ENCODE measurements at places on chromosomes 6 and 20.

- no peak for DNase-seq
Measured at GRCh38 chr20:54661880-54662465, 186.6 kb downstream of the DOK5 start.

- no peak for DNase-seq
Measured at GRCh38 chr6:83155794-83156193, 37.3 kb downstream of the PGM3 start.

DNA sequence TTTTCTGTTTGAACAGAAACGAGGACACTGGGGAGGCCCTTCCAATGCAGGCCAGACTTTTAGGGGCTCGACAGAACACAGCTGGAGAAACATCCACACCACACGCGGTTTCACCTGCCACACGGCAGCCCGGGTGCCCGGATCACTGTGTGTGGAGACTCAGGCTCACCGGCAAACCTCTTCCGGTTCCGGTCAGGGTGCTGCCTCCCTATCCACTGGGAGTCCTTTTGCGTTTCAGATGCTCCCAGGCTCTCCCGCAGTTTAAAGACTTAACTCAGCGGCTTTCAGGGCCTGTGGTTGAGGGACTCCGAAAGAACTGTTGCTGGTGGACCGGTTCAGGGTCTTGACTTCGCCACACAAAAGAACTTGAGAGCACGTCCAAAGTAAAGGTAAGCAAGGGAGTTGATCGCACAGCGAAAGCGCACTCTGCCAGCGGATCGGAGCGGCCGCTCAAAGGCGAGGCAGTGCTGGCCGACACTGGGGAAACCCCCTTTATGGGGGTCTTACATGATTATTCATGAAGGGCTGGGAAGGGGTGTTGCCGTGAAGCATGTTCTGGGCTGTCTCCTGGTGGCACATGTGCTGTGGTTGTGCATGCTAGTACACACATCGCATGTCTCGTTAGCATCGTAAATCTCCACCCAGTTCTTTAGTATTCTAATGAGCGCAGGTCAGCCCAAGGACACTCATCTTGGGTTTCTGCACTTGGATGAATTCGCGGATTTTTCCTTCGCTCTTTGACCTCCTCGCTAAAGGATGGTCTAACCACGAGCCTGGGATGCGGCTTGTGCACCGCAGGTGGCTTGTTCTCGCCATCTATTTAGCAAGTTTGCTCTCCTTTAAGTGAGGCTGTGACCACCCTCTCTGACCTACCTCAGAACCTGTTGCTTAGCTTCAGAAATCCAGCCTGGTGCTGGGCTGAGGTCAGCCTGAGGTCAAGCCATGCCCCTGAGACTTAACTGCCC is 180.3 kb downstream of the CDH26 start:
- no peak for DNase-seq

DNA sequence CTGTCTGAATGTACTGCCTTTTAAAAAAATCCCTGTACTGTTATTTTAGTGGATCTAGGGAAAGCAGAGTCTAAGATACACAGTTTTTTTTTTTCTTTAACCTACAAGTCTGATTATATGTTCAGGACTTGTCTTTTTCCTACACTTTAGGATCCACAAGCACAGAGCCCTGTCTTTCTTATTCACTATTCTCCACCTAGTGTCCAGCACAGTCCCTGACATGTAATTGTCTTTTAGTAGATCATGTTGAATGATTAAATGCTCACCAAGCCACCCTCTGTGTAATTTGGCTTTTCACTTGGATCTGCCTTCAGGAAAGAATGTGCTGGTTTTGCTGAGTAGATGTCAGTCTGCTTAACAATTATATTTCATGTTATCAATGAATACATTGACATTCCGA is 35.8 kb upstream of the YWHAB start:
- no peak for DNase-seq

- no peak for DNase-seq
Measured at GRCh38 chr6:44044154-44044539, 83.1 kb downstream of the MRPL14 start.

- no peak for DNase-seq
Measured at GRCh38 chr6:67352717-67353116, 1282.4 kb upstream of the ADGRB3 start.

GRCh38 chr6:30615219-30615957 is 1.7 kb downstream of the PPP1R10 start:
- no peak for DNase-seq

GRCh38 chr20:24418731-24419130 is 50.7 kb upstream of the SYNDIG1 start:
- DNase-seq: no peak

DNA sequence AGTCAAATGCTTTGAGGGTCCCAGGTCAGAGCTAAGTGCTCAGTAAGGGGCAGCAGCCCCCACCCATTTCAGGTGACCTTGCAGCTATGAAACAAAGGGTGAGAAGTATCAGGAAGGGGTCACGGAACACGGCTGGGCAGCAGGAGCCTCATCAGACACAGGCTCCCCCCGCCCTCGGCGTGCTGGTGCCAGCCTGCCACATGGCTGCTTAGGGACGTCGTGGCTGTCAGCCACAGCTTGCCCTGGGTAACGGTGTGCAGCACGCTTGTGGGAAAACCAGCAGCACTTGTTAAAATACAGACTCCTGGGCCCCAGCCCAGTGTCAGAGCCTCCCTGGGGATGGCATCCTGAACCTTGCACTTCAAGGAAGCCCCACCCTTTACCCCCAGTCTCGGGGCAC is 39.3 kb downstream of the SSR1 start:
- no peak for DNase-seq

- no peak for DNase-seq
Measured at GRCh38 chr6:36631326-36632011, 37.3 kb downstream of the SRSF3 start.

- DNase-seq: no peak
Measured at GRCh38 chr20:2104236-2104635, 2.6 kb downstream of the STK35 start.

GRCh38 chr20:8043687-8044282 is 24.2 kb upstream of the TMX4 start:
- DNase-seq: peak; percentile 23

GRCh38 chr6:169912266-169913095 is 161.1 kb downstream of the ERMARD start:
- DNase-seq: no peak

GRCh38 chr20:63691711-63692435 is 4.6 kb upstream of the TNFRSF6B start:
- no peak for DNase-seq

DNA sequence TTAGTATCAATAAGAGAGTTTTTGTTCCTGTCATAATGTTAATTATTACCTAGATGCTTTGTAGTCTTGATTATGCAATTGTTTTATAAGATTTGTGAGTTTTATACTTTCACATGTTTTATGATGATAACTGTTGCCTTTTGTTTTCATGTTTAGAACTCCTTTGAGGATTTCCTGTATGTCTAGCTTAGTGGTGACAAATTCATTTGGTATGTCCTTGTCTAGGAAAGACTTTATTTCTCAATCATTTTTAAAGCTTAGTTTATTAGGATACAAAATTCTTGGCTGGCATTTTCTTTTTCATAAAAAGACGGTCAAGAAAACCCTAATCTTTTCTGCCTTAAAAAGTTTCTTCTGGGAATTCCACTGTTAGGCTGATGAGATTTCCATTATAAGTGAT is 849.9 kb upstream of the EYS start:
- no peak for DNase-seq

DNA sequence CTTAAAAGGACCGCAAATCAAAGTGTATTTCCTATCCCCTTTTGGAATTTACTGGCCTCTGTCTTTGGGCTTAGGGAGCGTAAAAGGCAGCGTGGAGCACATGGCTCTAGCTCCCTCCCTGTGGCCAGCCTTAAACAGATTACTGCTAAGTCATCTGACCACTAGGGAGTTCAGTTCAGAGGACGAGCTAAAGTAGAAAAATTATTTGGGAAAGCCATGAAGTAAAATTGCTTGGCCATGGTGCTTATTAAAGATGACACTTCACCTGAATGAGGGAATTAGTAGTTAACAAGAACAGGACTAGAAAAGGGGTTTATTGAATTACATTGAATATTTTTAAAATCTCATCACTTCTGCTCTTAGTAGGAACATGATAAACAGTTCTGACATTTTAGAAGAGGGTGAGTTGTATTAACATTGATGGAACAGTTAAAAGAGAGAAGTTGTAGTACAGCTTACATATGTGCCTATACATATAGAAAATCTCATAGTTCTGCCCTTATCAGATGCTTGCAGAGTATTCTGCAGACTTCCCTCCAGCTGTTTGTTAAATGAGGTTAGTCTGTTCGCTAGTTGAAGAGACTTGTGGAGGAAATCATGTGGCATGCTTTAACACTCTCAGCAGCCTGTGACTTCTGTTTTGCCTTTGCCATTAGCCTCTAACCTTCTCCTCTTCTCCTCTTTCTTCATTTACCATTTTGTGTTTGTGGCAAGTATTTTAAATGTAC is 31.2 kb upstream of the MAPK13 start:
- no peak for DNase-seq

DNA sequence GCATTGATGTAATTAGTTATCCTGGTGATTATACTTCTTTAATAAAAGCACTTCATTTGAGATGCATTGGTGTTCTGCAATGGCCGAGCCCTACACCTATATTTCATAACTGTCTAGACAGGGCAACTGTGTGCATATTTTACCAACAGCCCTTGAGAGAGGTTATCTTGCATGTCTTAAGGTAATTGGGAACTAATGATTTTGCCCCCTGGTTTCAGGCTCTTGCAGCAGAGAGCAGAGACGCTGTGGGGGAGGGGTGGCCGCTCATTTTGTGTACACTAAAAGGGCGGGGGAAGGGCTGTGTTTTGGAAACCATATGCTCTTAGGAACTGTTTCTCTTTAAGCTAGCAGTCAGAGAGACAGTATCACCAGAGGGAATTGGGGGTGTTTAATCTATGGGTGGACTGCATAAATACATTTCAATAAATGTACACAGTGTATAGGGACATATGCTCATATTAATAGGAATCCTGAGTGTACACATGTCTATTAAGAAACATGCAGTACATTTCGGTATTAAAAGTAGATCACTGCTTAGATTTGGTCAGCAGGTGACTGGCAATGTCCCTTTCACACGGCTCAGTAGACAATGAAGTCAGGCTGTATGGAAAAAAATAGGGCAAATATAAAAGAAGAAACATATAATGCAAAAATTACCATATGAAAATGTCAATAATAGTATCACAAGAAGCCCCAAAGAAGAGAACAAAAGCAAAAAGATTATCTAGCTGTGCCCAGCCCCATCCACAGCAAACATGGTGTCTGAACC is 402.9 kb upstream of the CITED2 start:
- no peak for DNase-seq

DNA sequence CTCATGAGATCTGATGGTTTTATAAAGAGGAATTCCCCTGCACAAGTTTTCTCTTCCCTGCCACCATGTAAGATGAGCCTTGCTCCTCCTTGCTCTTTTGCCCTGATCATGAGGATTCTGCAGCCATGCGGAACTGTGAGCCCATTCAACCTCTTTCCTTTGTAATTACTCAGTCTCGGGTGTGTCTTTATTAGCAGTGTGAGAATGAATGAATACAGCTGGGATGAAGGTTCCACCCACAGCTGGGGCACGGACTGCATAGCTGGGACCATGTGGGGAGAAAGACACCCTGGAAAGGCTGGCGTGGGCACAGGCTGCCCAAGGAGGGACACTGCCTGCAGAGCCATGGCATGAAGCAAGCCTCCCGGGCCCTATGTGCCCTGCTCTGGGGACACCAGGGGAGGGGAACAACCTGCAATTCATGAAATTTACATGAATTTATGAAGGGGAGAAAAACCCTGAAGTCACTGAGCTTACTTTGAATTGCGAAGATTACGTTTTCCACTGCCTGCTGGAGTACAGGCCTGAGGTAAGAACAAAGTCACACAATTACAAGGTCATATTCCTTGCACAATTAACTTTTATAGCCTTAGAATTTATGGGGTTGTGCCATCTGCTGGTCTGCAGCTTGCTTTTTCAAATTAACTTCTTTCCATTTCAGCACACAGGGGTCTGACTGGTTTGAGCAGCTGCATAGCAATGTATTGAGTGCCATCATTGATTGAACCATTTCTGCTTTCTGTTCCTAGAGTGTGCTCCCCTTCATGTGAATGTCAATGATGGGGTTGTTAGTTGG is 46.2 kb downstream of the SLC22A1 start:
- no peak for DNase-seq
